ENCODE measurements at places on chromosomes 7 and 10.

- no peak for DNase-seq
Observed at GRCh38 chr10:13957856-13958255, 371.1 kb downstream of the PRPF18 start.

DNA sequence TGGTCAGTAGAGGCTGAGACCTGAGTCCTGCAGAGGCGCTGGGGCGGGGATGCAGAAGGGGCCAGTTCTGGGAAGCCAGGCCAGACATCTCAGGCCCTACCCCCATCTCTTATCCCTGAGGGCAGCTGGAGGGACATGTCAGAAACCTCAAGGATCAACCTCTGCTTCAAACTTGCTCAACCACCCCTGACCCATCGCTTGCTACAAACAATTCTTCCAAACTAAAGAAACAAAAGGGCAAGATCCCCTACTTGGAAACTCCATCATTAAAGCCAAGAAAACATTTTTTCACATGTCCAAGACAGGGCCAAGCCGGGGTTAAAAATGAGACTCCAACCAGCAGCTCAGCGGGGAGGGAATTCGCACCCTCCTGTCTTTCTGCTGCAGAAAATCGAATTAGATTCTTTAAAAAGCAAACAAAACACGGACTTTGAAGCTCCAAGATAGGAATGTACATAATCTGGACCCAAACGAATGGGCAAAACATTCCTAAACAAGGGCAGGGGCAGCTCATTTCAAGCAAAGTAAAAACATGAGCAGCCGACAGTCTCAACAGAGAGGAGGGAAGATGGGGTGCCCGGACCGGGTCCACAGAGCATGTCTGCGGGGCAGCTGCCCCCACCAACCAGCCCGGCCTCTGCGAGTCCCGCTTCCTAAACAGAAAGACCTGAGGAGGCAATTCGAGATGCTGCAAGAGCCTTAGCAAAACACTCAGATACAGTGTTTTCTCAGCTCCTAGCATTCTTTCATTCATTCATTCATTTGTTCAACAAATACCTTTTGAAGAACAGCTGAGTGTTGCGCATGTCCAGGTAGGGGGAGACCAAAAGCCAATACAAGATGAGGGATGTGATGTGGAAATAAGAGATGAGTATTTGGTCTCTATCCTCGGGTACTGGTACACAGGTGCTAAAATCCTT, 44.8 kb downstream of the CHST15 start:
- no peak for DNase-seq

GRCh38 chr10:3491571-3491970, 293.4 kb downstream of the KLF6 start:
- DNase-seq: no peak

GRCh38 chr7:50356212-50356944, 51.9 kb downstream of the IKZF1 start:
- DNase-seq: no peak

DNA sequence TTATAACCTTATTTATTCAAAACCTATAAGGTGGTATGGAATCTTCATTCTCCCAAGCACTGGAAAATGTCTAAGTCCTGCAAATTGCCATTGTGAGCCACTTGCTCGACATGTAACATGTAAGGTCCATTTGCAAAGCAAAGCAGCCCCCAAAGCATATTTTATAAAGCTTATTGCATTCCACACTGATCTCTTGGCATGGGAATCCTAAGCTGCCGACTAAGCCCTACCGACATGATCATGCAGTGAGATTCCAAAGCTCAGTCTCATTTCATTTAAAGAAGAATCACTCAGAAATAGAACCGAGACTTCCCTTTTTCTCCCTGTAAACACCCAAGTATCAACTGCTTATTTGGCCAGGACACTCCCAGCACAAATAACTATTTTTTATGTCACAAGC, 333.4 kb upstream of the MYO3A start:
- no peak for DNase-seq

- no peak for DNase-seq
Observed at GRCh38 chr10:90591629-90592028, 266.2 kb downstream of the HTR7 start.

DNA sequence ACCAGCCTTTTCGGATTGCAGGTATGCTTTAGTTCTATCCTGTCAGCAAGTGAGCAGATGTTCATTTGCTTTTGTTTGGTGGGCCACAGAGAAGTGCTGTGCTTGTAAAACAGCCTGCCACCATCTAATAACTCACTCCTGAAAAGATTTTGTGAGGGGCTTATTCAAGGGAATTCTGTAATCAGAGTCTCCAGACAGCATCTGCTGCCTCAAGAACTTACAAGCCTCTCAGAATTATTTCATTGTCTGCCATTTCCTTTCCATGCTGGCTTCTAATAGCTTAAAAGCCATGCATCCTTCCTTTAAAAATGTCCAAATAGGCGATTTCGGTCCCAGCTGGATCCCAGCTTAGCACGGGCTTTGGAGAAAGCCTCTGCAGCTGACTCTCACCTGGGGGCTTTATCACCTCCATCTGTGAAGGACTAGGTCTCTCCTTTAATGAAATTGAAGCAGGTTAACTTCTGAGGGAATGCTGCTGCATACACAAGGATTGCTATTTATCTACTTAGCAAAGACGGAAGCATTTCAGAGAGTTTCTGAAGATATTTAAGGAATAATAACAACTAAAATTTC, 48.0 kb downstream of the MALRD1 start:
- DNase-seq: no peak

DNA sequence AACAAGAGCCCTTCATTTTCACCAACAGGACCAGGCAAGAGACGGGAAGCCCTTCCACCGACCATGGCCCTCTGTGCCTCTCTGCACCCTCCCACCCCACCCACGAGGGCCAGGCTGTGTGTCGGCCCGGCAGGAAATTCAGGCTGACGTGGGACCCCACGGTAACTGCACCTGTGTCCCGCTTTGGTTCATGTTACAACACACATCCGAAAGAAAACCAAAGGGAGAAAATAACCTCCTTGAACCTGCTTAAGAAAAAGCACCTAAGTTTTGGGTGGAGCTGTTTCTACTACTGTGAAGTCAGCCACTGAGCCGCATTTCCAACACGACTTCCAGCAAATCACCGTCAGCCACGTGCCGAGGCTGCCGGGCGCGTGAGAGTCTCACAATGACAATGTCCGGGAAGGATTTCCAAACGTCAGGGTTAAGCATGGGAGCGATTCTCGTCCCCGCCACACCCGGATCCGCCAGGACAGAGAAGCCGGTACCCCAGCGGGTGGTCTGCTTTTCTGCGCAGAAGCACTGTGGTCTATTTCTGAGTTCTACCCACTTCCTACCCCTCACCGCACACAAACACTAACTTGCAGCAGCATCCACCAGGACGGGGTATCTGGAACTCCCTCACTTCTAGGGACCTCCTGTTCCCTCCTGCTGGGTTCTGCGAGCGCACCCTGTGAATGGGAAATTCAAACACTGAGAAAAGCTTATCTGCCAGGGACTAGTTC, 36.6 kb downstream of the AMZ1 start:
- no peak for DNase-seq

DNA sequence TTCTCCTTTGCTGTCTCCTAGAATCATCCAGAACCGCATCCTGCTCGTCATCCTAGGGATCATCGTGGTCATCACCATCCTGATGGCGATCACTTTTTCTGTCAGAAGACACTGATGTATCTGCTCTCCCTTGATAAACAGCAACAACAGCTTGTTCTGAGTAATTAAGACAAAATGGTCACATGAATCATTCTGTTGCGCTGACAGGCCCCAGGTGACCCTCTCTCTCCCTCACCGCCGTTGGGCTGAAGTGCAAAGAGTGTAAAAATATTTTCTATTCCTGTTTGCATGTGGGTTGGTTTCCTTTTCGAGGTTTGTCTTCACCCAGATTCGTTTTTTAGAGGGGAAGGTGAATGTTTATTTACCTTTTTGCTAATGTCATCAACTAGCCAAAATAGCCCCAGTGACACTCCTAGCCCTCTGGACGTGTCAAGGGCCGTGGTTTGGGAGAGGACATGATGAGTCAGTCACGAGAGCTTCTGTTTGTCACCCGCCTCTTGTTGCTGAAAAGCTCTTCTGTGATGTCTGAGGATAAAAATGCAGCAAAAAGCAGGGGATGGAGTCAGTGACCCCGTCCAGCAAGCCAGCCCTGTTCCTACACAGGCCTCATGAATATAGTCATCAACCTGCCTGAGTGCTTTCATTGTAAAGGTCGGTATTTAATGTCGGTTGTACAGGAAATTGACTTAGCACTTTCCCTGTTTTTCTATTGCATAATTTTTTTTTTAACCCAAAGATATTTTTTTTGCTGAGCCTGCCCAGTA, 134.6 kb upstream of the TCF7L2 start:
- DNase-seq: no peak

- DNase-seq: no peak
Observed at GRCh38 chr7:132251327-132251659, 325.0 kb downstream of the PLXNA4 start.

GRCh38 chr10:22700489-22700888, 13.9 kb downstream of the PIP4K2A start:
- DNase-seq: no peak

GRCh38 chr10:93904901-93905300, 11.1 kb downstream of the SLC35G1 start:
- no peak for DNase-seq

DNA sequence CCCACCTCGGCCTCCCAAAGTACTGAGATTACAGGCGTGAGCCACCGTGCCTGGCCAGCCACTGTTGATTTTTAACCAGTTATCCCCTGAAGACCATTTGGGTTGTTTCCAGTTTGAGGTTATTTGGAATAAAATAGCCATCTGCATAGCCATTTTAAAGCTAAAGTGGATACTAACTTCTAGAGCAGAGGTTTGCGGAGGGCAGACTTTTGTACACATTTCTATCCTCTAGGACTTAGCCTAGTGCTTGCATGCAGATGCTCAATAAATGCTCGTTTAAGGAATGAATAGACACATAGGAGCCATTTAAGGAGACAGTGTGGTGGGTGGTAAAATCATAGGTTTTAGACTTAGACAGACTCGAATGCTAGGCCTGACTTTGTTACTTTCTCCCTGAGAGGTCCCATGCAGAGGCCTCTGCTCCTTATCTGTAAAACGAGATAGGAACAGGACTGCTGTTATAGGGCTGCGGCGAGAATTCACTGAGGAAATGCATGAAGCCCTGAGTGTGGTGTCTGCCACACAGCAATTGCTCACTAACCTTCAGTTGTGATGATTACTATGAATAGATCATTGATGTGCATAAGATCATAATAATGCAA, 75.9 kb downstream of the PFKFB3 start:
- DNase-seq: no peak

DNA sequence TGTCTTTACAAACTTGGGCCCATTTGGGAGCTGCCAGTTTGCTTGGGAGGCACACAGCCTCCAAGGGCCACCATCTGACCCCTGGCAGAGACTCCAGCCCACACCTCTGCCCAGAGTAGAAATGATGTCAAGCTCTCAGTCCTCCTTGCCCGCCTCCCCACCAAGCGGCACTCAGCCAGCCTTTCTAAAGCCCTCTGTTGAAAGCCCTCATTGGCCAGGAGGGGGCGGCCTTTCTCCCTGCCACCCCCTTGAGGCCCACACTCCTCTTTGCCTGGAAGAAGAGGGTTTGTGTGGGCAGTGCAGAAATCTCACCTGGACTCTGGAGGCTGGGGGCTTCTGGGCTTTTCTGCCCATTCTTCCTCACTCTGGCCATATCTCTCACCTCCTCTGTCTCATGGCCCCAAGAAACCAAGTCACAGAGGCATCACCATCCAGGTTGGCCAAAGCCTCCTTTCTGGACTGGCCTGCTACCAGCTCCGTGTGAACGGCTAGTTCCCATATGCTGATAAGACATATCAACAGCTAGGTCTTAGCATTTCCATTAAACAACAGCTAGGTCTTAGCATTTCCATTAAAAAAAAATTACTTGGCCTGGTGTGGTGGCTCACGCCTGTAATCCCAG, 36.1 kb downstream of the UBTD1 start:
- no peak for DNase-seq

- DNase-seq: no peak
Observed at GRCh38 chr7:2072042-2072441, 160.7 kb downstream of the MAD1L1 start.

GRCh38 chr10:101485681-101486554, 102.1 kb downstream of the POLL start:
- DNase-seq: no peak

DNA sequence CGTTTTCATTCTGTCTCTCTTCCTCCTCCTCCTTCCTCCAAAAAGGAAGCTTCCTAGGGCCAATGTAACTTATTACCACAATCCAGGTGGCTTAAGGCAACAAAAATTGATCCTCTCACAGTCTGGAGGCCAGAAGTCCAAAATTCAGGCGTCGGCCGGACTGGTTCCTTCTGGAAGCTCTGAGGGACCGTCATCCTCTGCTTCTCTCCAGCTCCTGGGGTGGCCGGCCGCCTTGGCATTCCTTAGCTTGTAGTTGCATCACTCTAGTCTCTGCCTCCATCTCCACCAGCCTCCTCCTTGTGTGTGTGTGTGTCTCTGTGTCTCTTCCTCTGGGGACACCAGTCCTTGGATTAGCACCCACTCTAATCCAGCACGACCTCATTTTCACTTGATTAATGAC, 89.0 kb upstream of the NPTX2 start:
- DNase-seq: no peak

DNA sequence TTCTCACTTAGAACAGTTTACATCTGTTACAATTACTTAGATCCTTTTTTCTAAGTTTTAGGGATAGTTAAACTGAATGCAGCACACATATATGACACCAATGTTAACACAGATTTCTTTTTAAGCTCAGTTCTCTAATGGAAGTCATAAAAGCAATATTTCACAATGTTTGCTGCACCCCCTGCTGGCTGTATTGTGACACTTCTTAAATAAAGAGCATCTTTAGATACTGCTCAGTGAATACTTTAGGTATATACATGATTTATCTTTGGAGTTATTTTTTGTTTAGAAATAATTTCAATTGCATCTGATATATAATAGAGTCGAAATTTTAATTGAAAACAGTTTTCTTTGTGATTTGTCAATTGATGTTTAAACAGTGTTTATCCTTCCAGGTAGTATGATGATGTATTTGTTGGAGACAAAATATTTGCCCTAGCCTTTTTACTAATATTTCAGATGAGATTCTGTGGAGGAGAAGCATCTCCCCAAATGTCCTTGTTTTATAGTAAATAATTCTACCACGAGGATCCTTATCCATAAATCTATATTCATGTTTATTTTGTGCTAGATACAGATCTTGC, 174.4 kb downstream of the ST7 start:
- DNase-seq: peak; percentile 60

DNA sequence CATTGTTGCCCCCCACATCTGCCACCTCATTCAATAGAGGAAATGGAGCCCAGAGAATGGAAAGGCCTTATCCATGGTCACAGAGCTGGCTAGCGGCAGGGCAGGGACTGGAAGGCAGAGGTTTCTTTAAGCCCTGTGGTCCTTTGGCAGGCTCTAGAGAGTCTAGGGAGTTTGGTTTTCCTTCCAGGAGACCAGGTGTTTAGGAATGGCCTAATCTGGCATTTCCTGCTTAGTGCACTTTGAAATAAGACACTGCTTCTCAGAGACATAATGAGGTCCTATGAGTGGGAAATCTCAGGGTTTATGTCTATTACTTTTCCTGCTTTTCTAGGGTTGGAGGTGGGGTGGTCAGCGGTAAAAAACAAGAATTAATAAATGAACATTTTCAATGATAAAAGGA, 6.1 kb downstream of the MARVELD1 start:
- no peak for DNase-seq

GRCh38 chr10:103648636-103649532, 155.4 kb downstream of the NEURL1 start:
- no peak for DNase-seq

Data from thymus (tissue), 14 donors.